Stimulated activated CD8-positive, alpha-beta memory T cell treated with anti-CD3 and anti-CD28 coated beads, Interleukin-4, amount 100 ng/mL, for 1 hour (primary cell): ENCODE measurements at places on chromosomes 16 and 17.

- no peak for DNase-seq
These were observed 399.9 kb upstream of the CDH11 start for GRCh38 chr16:65521633-65522328.

GRCh38 chr17:975371-975915 is 4.1 kb downstream of the NXN start:
- DNase-seq, result no peak

GRCh38 chr17:77489893-77490255 is 349.1 kb downstream of the SEC14L1 start:
- DNase-seq, result no peak

- no peak for DNase-seq
These were observed 66.7 kb downstream of the TANGO6 start for GRCh38 chr16:68910051-68910450.

DNA sequence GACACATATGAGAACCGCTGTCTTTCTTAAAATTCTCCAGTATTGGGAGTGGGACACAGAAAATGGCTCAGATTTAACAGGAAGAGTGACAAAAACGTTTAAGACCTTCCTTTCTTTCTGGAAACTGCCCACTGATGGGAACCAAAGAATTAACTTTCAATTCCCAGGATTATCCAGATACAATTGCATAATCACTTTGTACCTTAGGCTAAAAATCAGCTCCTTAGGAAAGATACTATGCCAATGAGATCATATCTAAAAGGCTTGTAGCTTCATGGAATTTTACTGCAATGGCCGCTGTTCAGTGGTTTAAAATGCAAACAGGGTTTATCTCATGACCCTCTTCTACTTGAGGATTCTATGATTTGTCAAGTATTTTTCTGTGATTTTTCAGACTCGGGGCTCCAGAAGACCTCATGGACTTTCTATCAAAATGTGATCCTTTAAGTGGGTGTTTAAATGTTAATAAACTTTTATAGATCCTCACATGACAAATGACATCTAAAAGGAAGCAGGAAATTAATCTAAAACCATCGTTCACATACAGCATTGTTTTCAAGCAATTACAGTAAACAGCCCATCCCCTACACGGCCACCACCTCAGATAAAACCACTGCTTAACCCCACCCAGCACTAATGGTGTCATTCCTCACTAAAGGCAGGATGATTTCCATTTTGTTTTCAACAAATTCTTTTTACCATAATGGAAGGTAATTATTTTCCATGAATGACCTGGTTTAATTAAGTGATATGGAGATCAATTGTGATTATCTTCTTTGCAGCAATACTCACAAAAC is 31.6 kb upstream of the ERN1 start:
- no peak for DNase-seq

DNA sequence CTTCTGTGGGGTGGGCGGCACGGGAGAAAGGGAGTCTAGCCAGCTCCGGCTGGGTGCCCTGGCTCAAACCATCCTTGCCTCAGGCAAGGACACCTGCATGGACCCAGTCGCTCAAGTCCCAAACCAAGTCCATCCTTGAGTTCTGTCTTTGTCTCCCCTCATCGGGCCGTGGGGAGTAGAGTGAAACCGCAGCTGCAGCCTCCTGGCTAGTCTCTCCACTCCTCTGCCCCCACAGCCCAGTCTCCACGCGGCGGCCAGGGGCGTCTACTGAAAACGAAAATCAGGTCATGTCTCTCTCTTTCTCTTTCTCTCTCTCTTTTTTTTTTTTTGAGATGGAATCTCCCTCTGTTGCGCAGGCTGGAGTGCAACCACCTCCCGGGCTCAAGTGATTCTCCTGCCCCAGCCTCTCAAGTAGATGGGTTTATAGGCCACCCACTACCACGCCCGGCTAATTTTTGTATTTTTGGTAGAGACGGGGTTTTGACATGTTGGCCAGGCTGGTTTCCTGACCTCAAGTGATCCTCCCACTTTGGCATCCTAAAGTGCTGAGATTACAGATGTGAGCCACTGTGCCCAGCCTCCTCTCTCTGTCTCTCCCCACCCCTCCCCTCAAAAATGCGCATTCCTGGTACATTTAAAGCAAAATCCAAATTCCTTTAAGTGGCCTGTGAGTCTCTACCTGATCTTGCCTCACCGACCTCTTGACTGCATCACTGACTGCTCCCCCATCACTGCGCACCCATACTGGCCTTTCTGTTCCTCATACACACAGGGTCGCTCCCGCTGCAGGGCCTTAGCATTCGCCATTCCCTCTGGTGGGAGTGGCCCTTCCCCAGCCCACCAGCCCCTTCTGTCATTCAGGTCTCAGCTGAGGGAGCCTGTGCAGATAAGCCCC is 17.7 kb upstream of the RMI2 start:
- no peak for DNase-seq

- no peak for DNase-seq
These were observed 5.2 kb upstream of the GUCY2D start for GRCh38 chr17:7997186-7997585.

DNA sequence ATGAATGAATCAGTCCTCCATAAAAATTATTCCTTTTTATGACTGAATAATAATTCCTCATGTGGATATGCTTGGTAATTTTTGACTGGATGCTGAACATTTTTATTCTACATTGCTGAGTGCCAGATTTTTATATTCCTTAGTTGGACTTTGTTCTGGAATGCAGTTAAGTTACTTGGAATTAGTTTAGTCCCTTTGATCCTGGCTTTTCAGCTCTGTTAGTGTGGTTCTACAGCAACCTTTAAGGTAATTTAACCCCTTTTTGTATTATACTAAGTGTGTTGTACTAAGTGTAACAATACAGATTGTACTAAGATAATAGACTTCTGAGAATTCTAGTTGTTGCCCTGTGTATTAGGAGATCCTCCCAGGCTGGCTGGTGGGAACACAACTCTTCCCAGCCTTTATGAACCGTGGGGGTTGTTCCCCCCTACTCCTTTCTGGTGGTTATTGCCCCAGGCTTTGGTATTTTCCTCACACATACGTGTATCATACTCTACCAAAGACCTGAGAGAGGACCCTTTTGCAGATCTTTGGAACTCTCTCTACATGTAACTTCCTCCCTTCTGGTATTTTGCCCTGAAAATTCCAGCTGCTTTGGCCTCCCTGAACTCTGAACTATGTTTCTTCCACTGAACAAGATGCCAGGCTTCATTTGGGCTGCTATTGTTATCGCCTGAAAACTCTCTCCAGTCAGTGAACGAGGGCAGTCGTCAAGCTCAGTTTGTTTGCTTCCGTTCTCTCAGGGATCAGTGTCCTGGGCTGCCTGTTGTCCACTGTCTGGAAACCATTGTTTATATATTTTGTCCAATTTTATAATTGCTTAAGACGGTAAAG is 30.5 kb downstream of the TANGO6 start:
- no peak for DNase-seq

- peak; percentile 27 for DNase-seq
These were observed 1.4 kb upstream of the SPHK1 start for GRCh38 chr17:76382803-76383545.

DNA sequence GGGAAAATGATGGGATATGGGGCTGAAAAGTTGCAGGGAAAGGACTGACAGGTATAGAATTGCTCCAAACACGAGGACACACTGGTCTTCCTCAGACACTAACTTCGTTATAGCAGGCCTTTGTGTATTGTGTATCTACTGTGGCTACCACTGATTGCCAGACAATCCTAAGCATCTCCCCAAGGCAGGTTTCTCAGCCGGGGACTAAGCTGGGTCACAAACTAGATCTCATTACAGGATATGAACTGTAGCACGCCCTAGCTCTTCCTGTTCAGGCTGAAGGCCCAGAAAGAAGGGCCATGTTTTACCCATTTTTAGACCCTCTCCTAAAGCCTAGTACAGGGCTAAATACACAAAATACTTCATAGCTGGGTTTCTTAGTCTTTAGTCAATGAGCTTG is 5.1 kb upstream of the RANGRF start:
- no peak for DNase-seq

- DNase-seq, result no peak
These were observed 151.5 kb downstream of the KCNJ2 start for GRCh38 chr17:70320673-70321345.

DNA sequence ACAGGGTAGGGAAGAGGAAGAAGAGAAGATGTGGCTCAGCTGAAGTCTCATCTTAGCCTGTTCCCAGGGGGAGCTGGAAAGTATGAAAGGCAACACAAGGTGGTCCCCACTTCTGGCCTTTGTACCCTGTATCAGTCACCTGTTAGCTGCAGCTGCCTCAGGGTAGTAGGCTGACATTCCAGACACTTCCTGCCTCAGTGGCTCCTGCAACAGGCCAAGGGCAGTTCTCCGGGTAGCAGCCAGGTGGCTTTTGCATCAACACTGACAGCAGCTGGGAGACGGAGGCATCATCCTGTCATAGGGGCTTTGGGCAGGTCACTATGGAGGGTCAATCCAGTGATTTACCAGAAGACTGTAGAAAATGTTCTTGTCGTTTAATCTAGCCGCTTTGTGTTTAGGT is 124.0 kb downstream of the RGS9 start:
- no peak for DNase-seq

- DNase-seq, result no peak
These were observed 124.8 kb upstream of the RBBP6 start for GRCh38 chr16:24414534-24414933.

DNA sequence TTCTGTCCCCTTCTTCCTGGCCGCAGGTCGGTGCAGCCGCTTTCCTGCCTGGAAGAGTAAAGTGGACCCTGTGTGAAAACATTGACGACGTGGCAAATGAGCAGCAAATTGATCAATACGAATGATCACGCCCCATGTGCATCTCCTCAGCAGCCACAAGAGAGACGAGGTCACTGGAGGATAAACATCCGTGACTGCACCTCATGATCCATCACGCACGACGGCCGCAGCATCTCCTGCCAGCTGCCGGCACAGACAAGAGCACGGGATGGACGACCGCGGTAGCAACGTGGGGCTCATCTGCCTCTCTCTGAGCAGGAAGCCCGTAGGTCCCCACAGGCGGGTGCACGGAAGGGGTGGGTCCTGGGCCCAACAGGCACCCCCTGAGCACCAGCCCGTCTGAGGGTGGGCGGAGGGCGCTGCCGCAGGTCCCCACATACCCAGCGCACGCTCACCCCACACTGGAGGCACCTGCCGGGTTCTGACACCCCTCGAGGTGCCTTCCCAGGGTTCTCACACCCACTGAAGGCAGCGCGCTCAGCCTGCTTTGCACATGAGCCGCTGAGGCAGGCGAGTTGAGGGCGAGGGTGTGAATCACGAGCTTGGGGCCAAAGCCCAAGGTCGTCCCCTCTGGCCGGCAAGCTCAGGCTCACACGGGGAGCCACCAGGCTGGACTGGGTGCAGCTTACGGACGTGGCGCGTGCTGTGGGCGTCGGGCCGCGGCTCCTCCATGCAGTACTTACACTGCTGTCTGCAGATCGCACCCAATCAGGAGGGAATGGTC is 12.3 kb upstream of the CDH15 start:
- no peak for DNase-seq

GRCh38 chr16:67541391-67542263 is 13.0 kb downstream of the RIPOR1 start:
- no peak for DNase-seq

- DNase-seq, result no peak
These were observed 15.7 kb upstream of the DHX8 start for GRCh38 chr17:43467981-43468581.

DNA sequence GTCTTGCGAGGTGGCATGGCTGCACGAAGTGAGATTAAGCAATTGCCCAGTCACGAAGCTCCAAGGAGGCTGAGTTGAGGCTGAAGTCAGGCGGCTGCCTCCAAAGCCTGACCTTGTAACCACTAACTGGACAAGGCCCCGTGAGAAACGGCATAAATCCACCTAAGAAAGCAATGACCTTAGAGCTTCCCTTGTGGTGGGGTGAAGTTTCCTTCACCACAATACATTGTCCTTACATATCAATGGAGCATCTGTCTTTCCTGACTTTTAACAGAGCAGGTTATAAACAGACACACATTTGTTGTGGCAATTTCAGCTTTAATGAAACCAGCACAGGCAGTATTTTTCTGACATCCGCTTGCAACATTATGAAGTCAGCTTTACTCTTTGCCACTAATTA is 2.5 kb upstream of the MED9 start:
- no peak for DNase-seq

GRCh38 chr16:50568187-50568815 is 20.1 kb downstream of the NKD1 start:
- no peak for DNase-seq

GRCh38 chr17:78883089-78883532 is 19.9 kb downstream of the CEP295NL start:
- no peak for DNase-seq

GRCh38 chr16:89009343-89010209 is 32.6 kb upstream of the CBFA2T3 start:
- no peak for DNase-seq
